ENCODE measurements at places on chromosomes 2 and 18.

- no peak for DNase-seq
Observed at GRCh38 chr2:174026122-174026845, 61.1 kb upstream of the SP3 start.

GRCh38 chr2:67032076-67032475, 365.1 kb upstream of the ETAA1 start:
- no peak for DNase-seq

DNA sequence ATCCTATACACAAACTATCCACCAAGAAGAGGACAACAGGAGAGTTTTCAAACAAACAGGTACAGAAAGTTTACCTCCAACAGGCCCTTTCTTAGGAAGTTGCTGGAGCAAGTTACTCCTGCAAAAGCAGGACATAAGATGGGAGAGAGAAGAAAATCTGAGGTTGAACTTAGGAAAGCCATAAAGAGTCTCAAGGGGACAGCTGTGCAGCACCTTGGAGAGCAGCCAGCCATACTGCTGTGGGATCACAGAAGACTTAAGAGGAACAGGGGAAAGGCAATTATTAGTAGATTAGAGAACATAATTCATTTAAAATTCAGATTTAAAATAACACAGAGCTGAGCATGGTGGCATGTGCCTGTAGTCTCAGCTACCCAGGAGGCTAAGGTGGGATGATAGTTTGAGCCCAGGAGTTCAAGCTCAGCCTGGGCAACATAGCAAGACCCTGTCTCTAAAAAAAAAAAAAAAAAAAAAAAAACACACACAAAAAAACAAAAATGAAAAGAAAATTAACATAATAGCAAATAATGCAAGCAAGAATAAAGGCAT, 148.1 kb upstream of the SIX3 start:
- DNase-seq, result no peak

DNA sequence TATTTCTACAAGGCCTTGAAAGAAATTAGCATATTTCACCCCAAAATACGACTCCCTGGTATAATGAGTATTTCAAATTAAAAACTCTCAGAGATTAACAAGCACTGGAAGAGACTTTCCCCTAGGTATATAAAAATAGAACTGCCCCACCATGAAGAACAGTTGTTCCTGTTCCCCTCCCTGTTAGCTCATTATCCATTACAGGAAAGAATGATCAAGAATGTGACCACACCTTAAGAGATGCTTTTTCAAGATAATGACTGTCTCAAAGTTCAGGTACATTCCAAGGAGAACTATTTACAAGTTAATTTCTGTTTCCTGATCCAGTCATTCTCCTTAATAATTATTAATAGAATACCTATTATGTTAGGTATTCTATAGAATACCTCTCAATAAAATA, 1220.6 kb upstream of the CDH2 start:
- no peak for DNase-seq

DNA sequence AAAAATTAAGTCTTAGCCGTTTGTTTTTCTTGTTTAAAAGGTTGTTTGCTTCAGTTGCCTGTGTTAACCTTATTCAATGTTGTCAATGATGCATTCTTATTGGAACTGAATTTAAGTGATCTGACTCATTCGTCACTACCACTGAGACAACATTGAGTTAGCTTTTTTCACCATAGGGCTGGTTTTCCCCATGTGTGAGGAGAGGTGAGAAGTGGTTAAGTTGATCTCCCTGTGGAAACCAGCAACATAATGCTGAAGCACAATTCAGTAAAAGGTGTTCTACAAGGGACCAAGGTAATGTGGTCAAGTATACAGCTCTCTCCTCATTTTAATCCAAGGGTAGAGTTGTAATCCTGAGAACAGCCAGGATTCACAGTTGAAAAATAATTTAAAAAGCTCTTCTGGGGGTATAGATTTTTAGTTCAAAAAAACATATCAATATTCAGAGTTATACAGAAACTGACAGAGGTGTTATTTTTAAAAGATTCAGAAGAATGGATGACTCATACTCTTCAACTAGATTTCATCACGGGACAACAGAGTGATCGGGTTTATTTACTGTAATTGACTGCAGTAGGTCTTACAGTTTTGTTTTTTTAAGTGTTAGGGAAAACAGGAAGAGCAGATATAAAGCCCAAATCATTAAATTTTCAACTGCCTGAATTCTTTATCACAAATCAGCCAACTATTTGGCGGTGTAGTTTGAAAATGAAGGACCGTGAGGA, 12.6 kb downstream of the NOP58 start:
- DNase-seq, result no peak

DNA sequence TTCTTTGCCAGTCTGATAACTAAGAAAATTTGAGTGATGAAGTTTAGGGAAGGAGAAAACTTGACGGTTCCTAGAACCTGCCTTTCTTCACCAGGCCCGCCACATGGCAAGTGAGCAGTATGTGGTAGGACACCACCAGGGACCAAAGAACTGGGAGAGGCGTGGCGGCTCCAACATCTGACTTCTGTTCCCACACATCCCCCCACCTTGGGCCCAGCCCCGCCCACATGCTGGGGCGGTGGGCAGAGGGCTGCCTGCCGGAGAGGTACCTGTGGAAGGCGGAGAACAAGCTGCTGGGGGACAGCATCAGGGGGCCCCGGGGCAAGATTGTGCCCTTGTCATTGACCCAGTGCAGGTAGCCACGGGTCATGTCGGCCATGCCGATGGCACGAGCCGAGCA, 75.0 kb downstream of the EMILIN2 start:
- no peak for DNase-seq

GRCh38 chr2:224999754-225000153, 42.5 kb downstream of the DOCK10 start:
- DNase-seq, result no peak

DNA sequence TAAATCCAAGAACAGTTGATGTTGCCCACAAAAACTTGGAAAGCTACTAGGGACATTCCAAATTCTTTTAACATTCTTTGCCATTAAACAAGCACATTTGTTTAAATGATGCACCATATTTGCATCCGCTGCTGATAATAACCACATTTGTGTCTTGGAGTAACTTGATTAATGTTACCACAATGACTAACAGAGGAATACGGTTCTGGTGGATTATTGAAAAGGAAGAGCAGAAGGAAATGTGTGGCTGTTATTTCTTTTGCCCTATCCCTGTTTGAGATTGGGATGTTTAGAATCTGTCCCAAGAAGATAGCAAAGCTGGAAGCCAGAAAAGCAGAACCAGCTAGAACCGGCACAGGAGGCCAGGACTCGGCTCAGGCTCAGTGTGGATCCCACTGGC, 39.2 kb upstream of the RASGRP3 start:
- DNase-seq, result no peak

DNA sequence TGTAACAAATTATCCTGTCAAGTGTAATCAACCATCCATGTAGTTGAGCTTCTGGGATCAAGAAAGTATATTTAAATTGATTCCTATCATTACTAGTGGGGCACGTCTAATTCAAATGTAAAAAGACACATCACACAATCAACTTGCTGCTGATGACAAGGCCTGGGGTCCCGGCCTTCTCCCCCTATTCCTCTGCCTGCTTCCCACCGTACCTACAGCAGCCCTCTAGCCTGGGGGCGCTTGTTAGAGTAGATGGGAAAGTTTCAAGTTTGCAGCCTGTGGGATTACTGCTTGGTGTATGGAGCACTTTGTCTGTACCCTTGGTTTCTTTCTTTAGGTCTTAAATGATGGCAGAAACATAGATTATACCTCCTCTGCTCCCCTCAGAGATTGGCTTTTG, 333.3 kb upstream of the KYNU start:
- no peak for DNase-seq

GRCh38 chr18:52287151-52287550, 52.8 kb upstream of the DCC start:
- DNase-seq, result no peak

GRCh38 chr18:68826121-68826520, 28.2 kb downstream of the CCDC102B start:
- DNase-seq, result no peak

GRCh38 chr2:170818036-170818751, 1.5 kb downstream of the GAD1 start:
- DNase-seq, result no peak

GRCh38 chr2:24076849-24077534, 866 bp upstream of the SF3B6 start:
- no peak for DNase-seq

DNA sequence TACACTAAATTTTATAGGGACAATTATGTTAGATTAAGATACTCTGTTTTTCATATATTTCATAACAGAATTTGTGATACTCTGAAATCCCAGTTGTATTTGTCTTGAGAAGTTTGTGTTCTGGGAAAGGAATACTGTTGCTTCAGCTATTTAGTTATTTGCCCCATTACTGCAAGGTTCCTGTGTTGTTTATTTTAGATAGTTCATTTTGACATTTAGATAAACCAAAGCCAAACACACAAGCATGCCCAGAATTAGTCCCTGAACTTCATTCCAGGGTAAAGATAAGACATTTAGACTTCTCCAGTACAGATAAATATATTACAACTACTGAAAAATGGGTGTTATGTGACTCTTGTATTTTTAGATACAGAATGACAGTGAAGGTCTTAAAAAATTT, 74.7 kb downstream of the BMPR2 start:
- no peak for DNase-seq

DNA sequence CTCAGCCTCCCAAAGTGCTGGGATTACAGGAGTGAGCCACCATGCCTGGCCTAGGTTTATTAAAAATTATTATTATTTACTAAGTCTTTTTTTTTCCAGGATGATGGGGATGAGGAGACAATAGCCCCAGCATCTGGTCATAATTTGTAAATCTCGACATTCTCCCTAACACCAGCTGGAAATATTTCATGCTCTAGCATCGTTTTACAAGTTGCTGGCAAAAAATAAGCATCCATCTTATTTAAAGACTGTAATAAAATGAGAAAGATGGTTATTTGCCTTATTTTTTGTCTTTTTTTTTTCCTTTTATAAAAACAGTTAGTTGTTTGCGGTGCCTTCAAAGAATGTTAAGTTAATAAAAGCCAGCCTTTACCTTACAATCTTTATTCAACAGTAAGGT, 56.7 kb downstream of the SF3B1 start:
- DNase-seq, result no peak

- DNase-seq, result no peak
Observed at GRCh38 chr18:74284980-74285355, 6.8 kb downstream of the CYB5A start.

DNA sequence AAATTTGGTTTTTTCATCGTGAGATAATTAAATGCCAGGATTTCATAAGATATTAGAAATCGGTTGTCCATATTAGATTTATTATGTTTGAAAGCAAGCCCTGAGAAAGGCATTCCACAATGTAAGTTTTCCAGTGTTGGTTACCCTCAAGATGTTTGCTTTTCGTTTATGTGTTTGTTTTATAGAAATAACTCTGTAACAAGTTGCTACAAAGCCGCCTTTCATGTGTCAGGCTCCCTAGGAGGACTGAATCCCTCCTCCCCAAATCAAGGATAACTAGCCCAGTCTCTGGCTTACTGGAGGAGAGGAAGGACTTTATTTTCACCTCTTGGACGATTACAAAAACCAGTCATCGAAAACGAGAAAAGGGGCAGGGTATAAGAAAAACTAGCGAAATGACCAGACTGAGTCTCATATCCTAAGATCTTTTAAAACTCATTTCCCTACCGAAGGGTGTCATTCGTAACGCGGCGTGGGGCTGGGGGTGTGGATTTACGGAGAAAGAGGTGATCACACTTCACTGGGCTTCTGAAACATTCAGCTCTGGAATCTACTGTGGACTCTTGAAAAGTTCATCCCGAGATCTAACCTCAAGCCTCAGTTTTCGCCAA, 1.0 kb upstream of the PEX13 start:
- no peak for DNase-seq

GRCh38 chr2:43302961-43303494, 76.6 kb upstream of the ZFP36L2 start:
- DNase-seq, result no peak

GRCh38 chr2:79716266-79716665, 203.4 kb downstream of the CTNNA2 start:
- DNase-seq, result no peak

GRCh38 chr18:25291150-25291549, 60.8 kb downstream of the ZNF521 start:
- no peak for DNase-seq

DNA sequence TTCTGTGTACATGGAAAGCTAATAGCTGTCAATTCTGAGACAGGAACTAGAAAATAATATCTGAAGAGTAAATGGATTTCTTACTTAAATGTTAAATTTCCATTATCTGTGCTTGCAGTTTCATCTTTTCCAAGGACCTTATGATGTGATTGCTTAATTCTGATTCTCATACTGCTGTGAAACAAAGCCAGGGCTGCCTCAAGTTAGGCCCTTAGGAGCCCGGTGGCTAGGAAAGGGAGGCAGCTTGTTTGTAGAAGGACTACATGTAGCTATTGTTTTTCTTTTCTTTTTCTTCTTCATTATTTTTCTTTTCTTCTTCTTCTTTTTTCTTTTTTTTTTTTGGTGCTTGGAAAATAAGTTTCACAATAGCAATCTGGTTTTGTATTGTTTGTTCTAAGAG, 50.5 kb downstream of the XRCC5 start:
- DNase-seq, result no peak

DNA sequence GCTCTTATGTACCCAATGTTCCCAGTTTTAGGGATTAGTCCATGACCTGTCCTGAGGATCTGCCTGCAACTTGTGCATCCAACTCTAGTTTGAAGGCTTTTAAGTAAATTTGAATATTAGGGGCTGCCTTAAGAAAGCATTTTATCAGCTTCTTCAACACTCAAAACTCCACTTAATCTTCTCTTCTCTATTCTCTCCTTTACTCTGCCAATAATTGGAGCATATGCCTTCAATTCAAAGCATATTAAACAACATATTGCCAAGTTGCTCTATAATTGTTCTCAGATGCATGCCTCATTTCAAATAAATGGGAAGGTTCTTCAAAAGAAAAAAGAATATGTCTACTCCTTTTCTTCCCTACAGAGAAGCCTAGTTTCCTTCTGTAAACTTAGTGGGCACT, 84.8 kb upstream of the NCKAP5 start:
- DNase-seq, result no peak

GRCh38 chr2:36371070-36371874, 15.7 kb downstream of the CRIM1 start:
- DNase-seq, result no peak

DNA sequence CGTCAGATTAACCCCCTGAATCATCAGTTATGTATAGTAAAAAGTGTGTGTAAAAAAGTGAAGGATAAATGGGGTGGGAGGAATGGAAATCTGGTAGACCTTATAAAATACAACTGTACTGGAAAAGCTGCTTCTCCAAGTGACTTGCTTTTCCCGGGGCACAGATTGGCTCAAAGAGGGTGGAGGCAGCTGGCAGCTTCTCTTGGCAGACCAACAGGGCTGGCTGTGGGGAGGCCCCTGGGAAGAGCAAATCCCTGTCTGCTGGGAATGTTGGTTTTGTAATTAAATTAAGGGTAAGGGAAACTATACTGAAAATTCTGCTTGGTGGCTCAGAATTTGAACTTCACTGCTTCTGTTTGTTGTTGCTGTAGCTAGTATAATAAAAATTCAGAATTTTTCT, 154.2 kb upstream of the DLX2 start:
- DNase-seq, result no peak

GRCh38 chr2:232876161-232876977, 6.3 kb downstream of the SNORC start:
- DNase-seq, result no peak

Measured in SIG-M5 (cell line).